ENCODE measurements at places on chromosomes 1 and 21.

- no peak for DNase-seq
Observed at GRCh38 chr1:203995228-203995627, 77.7 kb upstream of the SOX13 start.

DNA sequence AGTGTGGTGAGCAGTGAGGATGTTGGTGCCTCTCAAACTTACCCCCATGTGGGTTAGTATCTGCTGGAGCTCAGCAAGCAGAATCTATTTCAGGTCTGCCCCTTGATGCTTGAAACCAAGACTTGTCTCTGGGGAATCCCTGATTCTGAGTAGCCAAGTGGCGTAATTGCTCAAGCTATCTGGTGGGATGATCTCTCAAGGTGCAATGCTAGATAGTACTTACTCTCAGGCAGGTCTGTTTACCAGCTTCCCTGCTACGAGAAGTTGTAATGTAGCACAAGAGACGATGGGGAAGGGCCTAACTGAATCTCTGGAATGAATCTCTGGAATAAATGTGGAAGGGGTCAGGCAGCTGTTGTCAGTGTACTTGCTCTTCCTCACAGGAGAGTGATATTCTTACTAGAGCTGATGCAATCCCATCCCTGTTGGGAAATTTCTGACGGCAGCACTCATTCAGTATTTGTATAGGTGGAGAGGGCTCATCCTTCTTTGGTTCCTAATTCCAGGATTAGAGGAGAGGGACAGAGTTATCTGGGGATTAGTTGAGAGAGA lies 65.4 kb downstream of the MACF1 start:
- DNase-seq = no peak

DNA sequence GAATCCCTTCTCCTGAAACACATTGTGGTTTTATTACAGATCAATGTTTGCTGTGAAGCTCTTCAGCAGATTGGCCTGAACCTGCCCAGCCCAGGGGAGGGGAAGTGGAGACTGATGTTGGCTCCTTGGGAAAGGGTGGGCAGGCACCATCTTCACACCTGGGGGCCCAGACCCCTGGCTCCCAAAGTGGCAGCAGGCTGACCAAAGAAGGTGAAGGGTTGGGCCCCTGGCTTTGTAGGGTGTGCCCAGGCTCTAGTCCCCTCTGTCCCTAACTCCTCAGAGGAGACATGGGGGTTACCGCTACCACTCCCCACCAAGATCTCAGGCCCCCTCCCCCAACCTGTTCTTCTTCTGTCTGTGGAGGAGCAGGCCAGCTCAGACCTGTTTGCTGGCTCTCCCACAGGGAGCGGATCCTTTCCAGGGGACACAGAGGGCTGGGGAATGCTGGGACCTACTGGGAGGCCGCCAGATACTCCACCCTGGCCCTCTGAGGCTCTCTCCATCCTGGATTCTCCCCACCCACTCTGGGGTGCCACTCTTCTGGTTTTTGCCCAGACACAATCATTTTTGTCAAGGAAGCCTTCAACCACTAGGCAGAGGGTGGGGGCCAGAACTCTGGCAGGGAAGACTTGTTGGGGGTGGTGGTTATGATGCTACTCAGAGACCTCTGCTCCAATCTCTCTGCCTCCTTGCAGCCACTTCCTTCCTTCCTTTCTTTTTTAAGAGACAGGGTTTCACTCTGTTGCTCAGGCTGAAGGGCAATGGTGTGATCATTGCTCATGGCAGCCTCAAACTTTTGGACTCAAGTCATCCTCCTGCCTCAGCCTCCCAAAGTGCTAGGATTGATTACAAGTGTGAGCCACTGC lies 5.0 kb upstream of the EFNA3 start:
- DNase-seq = no peak

DNA sequence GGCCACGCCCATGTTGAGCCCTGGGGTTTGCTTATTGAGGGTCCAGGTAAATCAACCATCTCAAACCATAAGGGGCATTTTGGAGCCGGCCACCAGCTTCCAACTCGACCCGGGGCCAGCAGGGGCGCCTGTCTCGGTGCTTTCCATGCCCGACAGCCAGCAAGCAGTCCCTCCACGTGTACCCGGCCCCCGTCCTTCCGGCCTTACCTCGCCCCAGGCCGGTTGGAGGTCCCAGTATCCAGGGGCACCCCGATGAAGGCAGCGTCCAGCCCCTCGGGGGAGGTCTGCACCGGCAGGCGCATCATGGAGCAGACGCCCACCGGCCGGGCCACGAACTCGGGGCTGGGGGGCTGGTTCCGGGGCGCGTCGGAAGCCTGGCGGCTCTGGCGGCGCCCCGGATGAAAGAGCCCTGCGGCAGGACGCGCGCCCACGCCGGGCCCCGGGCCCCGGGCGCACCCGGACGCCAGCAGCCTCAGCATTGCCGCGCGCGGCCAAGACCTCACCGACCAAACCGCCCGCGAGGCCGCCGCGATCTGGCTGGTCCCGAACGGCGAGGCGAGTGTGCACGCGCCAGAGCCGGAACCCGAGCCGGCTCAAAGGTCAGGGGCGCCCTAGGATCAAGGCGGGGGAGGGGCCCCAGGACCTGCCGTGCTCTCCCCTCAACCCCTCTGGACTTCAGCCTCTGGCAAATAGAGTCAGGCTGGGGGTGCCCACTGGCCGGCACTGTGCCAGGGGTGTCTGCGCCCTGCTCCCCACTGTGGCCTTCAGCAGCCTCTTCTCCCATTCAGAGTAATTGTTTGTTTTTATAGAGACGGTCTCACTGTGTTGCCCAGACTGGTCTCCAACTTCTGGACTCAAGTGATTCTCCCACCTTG lies at the start of gene AGMAT:
TSS of gene AGMAT (minus strand) at position 563 of the 875 bp plus-strand sequence. CDS start at position 479, 84 bp downstream.
- DNase-seq = no peak

- no peak for DNase-seq
Observed at GRCh38 chr1:77416692-77417450, 135.1 kb downstream of the AK5 start.

DNA sequence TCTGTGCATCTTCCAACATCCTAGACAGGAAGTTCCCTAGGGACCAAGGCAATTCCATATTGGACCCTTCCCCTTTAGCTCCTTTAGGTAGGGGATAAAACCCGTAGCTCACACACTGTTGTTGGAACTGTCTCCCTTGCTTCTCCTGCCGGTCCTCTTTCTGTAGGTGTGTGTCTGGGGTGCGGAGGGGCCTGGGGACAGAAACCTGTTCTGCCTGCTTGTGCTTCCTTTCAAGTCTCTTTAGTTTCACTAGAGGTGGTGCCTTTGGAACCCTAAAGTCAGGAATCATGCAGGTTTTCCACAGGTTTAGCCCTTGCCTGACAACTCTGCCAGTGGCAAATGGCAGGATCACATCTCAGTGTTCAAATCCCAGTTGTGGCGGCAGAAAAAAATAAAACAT lies 74.6 kb upstream of the PTGFRN start:
- DNase-seq = no peak

DNA sequence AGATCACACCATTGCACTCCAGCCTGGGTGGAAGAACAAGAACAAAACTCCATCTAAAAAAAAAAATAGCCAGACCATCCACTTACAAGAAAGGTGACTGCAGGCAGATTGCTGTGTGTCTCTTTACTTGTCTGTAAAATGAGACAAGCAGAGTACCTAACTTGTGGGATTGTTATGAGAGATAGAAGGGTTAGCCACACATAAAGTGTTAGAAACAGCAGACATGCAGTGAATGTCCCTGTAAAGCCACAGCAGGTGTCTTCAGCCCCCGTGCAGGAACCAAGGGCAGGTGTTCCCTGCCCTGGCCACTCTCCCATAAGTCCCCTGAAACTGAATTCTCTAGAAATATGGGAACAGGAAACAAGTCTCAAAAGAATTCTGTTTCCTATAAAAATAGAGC lies 40.8 kb upstream of the EFHD2 start:
- no peak for DNase-seq

GRCh38 chr1:176950736-176951324 lies 213.7 kb downstream of the ASTN1 start:
- DNase-seq = no peak

Data from omental fat pad (tissue), 4 donors.